Activated CD4-positive, alpha-beta T cell treated with anti-CD3 and anti-CD28 coated beads for 24 hours (primary cell): ENCODE measurements at places on chromosomes 12 and 14.

DNA sequence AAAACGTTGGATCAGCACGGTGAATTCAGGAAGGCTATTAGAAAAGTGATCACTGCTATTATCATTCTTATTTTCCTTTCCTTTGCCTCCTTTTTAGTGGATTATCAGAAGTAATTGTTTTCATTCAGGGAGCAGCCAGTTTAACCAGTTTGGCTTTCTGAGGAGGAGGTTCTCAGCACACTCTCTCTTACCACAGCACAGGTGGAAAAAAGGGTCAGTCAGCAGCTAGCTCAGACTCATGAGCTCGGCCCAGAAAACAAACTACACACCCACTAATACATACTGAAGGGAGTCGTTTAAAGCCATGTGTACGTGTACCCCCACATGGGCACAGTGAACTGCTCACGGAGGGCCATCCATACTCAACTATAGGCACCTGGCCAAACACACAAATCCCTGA lies 23.2 kb upstream of the MAGOHB start:
- DNase-seq = no peak

GRCh38 chr12:80472911-80473500 lies 29.0 kb downstream of the PTPRQ start:
- no peak for DNase-seq

DNA sequence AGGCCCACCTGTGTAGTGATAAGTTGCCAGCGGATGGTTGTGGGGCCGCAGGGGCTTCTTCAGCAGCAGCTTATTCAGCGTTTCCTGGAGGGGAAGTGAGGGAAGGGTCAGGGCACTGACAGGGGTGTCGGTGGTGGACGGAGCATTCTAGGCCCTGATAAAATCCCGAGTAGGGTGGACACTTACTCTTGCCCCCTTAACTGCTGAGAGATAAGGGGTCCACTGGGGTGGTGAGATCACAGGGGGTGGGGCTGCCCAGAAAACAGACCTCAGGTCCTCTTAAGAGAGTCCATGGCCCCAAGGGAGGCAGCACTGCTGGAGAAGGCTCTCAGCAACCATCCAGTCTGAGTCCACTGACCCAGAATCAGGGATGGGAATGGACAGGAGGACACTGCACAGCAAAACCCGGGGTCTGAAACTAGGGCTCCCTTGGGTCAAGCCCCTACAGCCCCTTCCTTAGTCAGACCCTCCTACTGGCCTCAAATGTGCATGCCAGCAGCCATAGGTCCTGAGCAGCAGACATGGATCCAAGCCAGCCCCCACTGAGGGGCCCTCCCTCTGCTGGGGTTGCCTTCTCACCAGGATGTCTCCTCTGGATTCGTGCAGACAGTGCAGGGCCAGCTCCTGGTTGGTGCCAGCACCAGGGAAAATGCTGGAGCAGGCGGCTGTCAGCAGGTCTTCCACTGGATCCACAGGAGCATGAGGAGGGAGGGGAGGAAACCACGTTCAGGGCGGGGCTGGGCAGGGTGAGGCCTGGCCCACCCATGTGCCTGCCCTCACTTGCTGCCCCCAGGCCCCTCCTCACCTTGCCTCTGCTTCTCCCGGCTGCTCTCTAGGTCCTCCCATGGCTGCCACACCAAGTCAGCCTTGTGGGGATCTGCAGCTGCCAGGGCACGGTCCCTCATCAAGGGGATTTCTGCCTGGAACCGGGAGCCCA lies 12.1 kb upstream of the PNMA1 start:
- DNase-seq = no peak

DNA sequence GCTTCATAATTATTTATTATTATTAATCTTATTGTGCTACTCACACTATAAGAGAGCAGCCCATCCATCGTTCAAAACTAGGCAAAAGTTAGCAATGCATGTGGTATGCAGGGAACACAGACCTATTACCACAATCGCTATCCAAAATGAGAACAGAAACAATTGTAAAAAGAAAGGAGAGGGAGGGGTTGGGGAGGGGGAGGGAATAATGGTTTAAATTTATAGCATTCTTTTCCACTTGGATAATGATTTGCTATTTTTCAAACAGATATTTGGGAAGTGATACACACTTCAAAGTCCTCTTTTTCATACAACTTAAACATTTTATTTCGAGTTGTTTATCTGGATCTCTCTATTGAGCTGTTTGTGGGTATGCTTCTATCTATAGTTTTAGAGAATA lies 248.6 kb upstream of the SOX5 start:
- no peak for DNase-seq

DNA sequence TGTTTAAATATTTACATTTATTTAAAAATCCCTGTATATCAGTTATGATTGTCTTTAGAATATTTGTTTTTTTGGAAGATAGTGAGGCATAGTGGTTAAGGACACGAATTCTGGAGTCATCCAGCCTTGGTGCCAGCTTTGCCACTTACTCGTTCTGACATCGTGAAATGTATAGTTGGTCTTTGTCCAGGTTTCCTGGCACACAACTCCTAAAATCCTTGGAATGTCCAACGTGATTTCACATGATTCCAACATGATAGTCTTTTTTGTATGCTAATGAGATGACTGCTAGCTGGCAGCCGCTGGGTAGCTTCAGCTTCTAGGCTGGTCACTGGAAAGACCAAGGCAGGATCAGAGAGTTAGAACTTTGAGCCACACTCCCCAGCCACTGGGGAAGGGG lies 64.8 kb downstream of the PRICKLE1 start:
- no peak for DNase-seq

DNA sequence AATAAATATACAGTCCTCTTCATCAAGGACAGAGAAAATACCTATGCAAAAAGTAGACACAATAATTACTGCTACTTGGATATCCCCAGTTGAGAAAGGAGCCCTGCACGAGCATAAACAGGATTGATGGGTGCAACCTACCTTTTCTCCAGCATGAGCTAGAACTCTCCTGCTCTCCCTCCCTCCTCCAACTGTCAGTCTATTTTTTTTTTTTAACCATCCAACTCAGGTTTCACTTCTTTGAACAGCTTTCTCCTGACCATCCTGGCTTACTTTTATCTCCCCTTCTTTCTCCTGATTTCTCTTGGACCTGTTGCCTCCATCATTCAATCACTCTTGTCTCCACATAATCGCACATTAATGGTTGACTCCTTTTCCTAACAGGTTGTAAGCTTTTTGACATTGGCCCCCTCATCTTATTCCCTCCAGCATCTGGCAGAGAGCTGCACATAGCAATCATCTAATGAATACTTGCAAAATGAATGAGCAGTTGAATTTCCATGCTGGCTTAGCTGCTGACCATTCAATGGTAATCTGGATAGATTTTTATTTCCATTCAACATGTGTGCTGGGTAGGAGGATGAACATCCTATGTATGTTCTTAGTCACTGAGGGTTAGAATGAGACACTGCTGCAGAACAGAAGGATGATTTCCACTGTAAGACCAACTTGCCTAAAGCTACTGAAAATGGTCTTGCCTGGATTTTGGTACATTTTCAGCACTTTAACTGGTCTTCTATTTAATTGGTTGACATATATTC lies 24.4 kb downstream of the MYBPC1 start:
- DNase-seq = no peak

DNA sequence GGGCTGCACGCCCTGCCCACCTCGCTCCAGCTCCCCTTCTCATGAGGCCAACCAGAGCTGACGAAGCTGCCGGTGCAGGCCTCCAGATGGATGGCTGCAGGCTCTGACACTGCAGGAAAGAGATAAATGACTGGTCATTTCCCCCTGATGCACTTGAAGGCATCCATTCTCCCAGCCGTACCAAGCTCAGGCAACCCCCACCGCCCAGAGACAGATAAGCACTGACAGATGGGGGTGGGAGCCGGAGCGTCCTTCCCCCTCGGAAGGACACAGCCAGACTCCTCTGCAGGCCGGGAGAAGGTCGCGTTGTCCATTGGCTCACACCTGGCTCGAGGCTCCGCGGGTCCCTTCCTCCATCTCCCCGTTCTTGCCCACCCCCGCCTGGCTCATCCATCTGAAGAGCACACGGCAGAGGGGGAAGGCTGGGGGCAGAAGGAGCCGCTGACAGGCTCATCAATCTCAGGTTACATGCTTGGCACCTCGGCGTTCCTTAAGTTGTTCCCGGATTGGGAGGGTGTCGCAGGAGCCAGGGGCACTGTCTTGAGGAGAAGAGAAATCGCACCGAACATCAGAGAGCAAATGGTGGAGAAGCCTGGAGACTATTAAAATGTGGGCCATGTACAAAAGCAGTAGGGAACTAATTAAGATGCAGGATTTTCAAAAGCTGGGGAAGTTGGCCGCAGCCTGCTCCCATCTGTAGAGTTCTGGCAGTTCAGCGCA lies 151.6 kb downstream of the DPF3 start:
- no peak for DNase-seq

DNA sequence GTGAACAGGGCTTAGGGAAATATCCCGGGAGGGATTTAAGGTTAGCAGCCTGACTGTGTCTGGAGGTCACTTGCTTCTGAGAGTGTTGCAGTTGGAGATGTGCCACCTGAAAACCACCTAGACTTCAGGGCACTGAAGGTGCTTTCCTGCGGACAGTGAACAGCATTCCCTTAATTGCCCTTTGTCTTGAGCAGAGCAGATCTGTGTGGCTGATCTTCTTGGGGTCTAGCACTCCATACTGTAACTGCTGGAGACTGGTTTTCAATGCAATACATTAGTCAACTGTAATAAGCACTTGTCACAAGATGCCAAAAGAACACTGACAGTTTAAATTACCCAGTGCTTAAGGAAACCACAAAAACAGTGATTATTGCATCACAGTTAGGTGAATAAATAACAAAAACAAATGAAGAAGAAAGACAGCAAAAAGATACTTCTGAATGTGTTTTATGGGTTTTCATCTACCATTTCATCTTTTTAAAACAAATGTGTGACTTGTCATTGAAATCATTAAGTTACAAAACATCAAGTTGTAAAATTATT lies 111.8 kb downstream of the PRIMA1 start:
- DNase-seq = no peak

- no peak for DNase-seq
Observed at GRCh38 chr14:104285508-104285840, 147.1 kb downstream of the KIF26A start.

DNA sequence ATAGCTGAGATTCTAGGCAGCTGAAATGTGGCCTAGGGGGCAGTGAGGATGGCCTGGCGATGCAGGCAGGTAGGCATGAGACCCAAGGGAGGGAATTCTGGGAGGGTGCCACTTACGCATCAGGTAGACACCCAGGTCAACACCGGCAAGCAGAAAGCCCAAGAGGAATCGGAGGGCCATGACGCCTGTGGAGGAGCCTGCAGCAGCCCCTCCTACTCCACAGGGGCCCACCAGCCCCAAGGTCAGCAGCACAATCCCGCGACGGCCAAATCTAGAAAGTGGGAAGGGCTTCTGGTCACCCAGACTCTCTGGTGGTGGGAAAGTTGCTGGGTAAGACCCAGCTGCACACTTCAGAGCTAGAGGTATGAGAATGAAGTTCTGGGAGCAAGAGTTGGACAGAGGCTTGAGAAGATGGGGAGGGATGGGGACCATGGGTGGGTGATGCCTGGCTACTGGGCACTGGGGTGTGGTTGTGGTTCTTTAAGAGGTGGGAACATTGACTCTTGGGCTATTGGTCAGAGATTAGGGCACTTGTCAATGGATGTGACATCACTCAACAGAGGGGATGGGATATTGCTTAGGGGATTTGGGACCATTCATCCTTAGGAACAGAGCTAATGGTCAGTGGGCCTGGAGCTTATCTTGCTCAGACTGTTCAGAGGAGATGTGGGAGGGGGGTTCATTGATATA lies 3.4 kb downstream of the SLC22A17 start:
- DNase-seq = no peak

DNA sequence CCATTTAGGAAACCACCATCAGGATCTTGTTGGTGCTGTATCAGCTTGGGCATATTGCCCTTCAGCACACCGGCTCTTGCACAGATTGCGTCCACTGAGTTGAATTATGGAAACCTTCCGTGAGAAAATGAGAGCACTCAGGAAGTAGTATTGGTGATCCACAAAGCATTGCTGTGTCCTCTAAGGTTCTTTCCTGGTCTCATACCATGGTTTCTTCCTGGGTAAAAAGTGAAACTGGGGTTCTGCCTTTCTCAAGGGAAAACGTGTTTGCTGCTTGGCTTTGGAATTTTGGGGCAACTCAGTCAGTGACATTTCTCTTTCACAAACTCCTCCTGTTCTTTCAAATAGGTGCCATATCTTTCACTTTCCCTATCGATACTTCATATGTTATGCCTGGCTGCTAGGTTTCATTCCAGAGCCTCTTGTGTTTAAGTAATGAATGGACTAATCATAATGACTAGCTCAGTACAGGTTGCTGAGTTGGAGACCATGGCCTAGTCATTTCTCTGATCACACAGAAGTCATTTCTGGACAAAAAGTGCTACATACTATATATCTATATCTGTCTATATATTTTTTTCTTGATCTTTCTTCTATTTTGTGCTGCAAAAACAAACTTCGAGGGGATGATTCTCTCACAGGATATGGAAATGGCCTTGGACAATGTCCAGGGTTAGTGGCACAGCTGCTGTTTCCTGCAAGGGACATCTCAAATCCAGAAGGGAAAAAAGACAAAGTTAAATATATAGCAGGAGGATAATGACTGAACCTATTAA lies 423.4 kb downstream of the ZFP36L1 start:
- no peak for DNase-seq

- no peak for DNase-seq
Observed at GRCh38 chr12:67764055-67764454, 115.5 kb downstream of the DYRK2 start.

GRCh38 chr12:19894803-19895202 lies 455.5 kb downstream of the AEBP2 start:
- no peak for DNase-seq

- DNase-seq = no peak
Observed at GRCh38 chr12:109532721-109533486, 40.4 kb downstream of the MMAB start.

DNA sequence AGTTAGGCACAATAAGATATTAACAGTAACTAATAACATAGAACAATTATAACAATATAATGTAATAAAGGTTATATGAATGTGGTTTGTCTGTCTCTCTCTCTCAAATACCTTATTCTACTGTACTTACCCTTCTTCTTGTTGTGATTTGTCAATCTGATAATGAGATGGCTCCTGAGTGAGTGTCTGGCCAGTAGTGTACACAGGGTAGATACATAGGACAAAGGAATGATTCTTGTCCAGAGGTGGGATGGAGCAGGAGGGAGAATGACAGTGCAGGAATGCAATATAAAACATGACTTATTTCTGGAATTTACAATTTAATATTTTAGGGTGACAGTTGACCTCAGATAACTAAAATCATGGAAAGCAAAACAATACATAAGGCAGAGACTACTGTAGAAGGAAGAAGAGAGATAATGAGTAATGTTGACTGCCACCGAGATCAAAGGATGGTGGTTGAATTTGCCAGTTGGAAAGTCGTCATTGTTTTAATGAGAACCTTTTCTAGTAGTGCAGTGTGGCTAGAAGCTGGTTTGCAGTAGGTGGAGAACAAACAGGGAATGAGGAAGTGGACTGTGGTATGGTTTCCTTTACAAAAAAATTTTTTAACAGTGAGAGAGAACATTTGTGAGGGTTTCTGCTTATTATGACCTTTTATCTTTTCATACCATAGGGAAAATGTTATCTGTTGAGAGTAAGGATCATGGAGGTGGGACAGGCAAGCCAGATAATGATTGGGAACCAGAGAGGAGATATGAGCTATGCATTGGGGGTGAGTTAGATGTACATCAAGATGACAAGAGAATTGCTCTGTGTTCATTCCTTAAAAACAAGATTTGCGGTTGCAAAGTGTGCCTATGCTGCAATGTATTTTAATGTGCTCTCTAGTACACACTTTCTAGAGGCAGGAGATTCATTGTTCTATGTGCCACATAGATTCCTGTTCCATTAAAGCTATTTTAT lies 458.3 kb downstream of the BTG1 start:
- DNase-seq = no peak
